Heart right ventricle (tissue), 16 donors: ENCODE measurements at places on chromosomes 5 and 9.

DNA sequence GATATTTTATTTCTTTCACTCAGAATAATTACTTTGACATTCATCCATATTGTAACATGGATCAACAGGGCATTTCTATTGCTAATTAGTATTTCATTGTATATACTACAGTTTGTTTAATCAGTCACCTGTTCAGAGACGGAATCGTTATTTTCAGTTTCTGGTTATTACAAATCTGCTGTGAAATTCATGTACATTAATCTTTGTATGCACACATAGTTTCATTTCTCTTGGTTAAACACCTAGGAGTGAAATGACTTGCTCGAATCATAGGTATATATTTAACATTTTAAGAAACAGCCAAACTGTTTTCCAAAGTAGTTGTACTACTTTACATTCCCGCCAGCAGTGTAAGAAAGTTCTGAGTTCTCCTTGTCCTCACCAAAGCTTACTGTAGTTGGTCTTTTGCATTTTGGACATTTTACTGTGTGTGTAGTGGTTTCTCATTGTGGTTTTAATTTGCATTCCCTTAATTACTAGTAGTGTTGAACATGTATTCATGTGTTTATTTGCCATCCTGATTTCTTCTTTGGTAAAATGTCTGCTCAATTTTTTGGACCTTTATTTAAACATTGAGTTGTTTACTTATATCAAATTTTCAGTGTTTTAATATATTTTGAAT, 198.2 kb downstream of the SAXO1 start:
- DNase-seq = no peak

- no peak for DNase-seq
These were observed 159.2 kb downstream of the ZDHHC21 start for GRCh38 chr9:14533867-14534640.

GRCh38 chr5:79691007-79691406, 1.4 kb downstream of the CMYA5 start:
- no peak for DNase-seq

DNA sequence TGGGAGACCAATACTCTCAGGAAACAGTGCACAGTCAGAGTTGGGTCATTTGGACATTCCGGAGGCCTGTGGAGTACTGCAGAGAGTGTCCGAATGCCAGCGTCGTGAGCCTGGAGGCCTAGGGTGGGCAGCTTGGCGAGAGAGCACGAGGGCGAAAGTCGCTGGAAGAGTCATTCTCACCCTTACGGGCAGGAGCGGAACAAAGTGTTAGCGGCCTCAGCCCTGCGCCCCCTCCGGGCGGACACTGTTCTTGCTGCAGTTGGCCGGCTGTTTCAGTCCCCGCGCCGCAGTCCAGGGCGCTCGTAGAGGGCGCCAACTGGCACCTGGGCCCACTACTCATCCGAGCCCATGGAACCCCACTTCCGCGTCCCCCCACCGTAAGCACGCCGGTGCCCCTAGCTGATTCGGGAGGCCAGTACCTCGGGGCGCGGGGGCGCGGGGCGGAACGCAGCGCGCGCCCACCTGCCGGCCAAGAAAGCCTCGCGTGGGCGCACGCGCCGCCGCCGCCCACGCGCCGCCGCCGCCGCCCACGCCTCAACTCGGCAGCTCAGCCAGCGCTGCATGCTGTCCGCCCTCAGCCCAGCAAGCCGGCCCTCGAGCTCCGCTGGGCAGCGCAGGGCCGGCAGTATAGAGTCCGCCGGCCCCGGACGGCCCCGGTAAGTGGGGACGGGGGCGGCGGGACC, 99.7 kb upstream of the CCL21 start:
- DNase-seq = peak; percentile 22

DNA sequence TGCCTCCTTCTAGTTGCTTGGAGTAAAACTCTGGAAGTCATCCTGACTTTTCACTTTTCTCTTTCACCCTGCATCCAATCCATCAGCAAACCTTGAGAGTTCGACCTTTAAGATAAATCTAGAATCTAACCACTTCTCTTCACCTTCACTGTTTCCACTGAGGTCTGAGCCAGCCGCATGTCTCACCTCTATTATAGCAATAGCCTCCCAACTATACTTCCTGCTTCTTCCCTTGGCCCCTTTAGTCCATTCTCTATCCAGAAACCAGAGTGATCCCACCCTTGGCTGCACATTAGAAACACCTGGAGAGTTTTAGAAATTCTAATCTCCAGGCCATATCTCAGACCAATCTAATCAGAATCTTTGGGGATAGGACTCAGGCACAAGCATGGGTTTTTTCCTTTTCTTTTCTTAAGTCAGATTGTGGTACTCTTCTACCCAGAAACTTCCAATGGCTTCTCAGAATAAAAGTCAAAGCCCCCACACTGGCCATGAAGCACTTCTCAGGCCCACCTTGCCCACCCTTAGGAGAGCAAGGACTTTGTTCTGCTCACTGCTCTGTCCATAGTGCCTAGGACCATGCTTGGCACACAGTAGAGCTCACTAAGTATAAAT, 33.1 kb downstream of the MFAP3 start:
- no peak for DNase-seq

DNA sequence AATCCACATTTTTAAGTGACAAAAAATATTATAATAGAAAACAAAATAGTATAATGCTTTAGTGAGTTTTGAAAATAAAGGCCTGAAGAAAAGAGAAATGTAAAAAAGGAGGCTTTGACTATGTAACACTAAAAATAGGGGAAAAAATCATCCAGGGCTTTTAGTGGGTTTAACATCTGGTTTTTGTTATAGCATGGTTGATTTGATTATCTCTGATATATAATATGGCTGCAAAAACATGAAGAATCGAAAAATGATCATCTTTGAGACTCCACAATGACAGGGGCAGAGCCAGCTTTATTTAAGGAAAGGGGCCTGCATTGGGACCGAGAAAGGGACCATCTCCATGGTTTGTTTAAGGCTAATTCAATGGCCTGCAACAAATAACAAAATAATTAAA, 393.8 kb downstream of the PLK2 start:
- no peak for DNase-seq

DNA sequence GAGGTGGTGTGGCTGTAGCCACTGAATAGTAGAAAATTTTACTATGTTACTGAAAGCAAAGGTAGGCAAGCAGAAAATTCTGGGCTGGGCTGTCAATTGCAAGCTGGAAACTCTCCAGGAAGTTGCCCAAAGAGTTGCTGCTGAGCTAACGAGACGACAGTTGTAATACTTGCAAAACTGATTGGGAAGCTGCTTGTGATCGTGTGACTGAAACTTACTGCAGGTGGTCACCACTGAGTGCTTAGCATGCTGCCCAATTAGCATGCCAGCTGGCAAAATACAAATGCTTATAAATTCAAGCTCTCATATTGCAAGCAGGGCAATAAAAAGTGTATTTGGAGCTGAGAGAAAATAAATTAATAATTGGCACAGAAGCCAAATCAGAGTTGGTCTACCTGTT, 758.5 kb upstream of the EDIL3 start:
- no peak for DNase-seq

DNA sequence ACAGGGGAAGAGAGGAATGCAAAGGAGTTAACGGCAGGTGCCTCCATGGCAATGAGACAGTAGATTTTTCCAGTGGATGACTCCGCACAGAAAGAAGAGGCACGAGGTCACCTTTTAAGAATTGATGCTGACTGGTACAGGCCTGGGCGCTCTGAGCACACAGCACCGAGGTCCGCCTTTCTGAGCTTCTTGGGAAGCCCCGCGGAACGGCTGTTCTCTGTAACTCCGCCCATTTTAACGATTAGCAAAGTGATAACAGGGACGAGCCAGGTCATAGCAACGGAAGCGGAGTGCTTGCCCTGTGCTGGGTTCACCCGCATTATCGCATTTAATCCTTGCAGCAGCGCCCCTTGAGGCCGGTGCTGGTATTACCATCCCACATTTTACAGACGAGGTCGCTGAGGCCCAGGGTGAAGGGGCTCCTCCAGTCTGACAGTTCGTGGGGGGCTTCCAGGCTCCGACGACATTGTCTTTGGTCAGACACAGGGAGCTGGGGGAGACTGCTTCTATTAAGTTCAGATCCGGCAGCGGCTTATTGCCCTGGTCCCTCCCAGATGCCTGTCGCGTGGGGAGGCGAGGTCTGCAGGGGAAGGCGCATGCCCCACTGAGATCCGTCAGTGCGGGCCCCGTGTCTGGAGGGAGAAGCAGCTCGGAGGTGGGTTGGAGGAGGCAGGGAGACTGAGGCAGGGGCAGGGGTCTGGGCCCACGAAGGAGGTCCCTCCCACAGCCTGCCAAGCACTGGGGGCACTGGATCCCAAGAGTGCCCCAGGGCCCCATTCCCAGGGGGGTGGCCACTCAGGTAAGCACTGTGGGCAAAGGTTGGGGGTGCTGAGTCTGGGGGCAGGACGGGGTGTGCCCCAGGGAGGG, 22.3 kb upstream of the HMCN2 start:
- DNase-seq = peak; percentile 58

- DNase-seq = no peak
These were observed 10.6 kb upstream of the MEGF9 start for GRCh38 chr9:120724757-120725400.

GRCh38 chr5:133295520-133295919, 243.7 kb downstream of the HSPA4 start:
- no peak for DNase-seq

- no peak for DNase-seq
These were observed 244.8 kb upstream of the DMRT1 start for GRCh38 chr9:596703-597102.

- DNase-seq = no peak
These were observed 30.2 kb downstream of the PTPN3 start for GRCh38 chr9:109467936-109468335.

- peak; percentile 65 for DNase-seq
These were observed 215.5 kb downstream of the PDZD2 start for GRCh38 chr5:31854181-31855133.

DNA sequence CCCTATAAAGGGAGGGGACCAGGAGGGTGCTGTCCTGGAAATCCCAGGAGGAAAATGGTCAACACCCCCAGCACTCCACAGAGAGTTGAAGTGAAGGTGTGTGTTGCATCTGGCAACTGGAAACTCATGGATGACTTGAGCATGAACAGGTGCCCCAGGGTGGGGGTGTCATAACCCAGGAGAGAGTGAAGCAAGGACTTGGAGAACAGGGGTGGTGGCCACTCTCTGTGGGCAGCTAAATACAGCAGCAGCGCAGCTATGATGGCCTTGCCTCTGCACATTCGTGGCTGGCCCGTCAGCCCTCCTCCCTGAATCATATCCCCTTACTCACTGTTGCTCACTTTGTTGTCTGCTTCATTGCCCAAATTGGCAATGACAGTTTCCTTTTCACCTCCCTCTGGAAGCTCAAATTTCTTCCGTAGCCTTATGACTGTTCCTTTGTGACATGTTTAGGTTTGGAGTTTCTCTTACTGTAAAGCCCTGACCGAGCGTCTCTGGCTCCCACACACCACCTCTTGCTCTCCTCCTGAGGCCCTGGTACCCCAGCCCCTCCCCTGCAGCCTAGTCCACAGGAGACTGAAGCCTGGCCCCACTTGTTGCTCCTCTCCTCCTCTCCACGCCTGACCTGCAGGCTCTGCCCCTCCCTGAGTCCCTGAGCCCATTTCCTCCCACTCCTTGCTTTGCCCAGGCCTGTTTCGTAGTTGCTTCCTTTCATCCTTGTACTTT, 185.8 kb downstream of the CD180 start:
- DNase-seq = no peak

DNA sequence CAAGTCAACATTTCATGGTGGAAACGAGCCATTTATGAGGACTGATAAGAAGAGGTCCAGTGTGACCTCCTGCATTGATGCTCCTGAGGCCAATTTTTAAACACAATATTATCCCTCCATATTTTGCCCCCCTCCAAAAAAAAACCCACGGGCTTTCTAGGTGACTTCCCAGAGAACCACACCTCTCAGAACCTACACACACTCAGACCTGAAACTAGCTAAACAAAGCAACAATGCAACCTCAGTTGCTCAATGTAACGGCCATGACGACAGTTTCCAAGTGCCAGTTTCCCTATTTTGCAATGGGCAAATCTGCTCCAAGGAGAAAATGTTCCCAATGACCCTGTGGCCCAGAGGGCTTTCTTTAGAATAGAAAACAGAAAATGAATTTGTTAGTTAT, 3.5 kb downstream of the NRG2 start:
- DNase-seq = no peak

- DNase-seq = no peak
These were observed 31.5 kb downstream of the CLINT1 start for GRCh38 chr5:157827423-157827822.

- no peak for DNase-seq
These were observed 97.6 kb downstream of the RAB3C start for GRCh38 chr5:58680503-58680902.

- DNase-seq = no peak
These were observed 1.2 kb downstream of the SURF4 start for GRCh38 chr9:133374612-133375115.
